Neural cell (in vitro differentiated cells): ENCODE measurements at places on chromosomes 1 and 21. TPM values are rescaled to one million over a fixed set of nuclear protein-coding genes. Genes with fewer than 3 reads are reported as not detected.

Gene MIXL1
- not detected in 2 replicates for polyA plus RNA-seq

Gene PIGR
- polyA plus RNA-seq = not detected in 2 replicates

Gene CHIT1
- polyA plus RNA-seq = not detected in 2 replicates

Gene OR2L13
- polyA plus RNA-seq = 1.2 TPM in 1 of 2 replicates, not detected in the other

Gene TMPRSS15
- 0.18 and 0.50 TPM in 2 replicates for polyA plus RNA-seq

Gene PLCH2
- 5.7 and 6.6 TPM in 2 replicates for polyA plus RNA-seq

Gene CCDC17
- 0.34 and 1.1 TPM in 2 replicates for polyA plus RNA-seq

Gene C1orf94
- polyA plus RNA-seq = 0.72 TPM in 1 of 2 replicates, not detected in the other

Gene TSSK3
- not detected in 2 replicates for polyA plus RNA-seq

Gene TLR5
- polyA plus RNA-seq = not detected in 2 replicates

Gene MAP3K21
- 3.7 and 5.1 TPM in 2 replicates for polyA plus RNA-seq

Gene MXRA8
- polyA plus RNA-seq = 0.92 and 1.7 TPM in 2 replicates

Gene LHX4
- not detected in 2 replicates for polyA plus RNA-seq

Gene FCAMR
- polyA plus RNA-seq = not detected in 2 replicates

Gene LAPTM5
- polyA plus RNA-seq = 0.12 TPM in 1 of 2 replicates, not detected in the other

Gene CA6
- not detected in 2 replicates for polyA plus RNA-seq

Gene PPT1
- 58.1 and 64.6 TPM in 2 replicates for polyA plus RNA-seq

Gene PLA2G2D
- not detected in 2 replicates for polyA plus RNA-seq

Gene PIK3C2B
- 23.7 and 28.7 TPM in 2 replicates for polyA plus RNA-seq

Gene SPRTN
- 11.8 and 17.3 TPM in 2 replicates for polyA plus RNA-seq

Gene ALG14
- 2.6 and 3.0 TPM in 2 replicates for polyA plus RNA-seq

Gene KIF26B
- 6.3 and 7.2 TPM in 2 replicates for polyA plus RNA-seq

Gene G0S2
- 0.33 TPM in 1 of 2 replicates, not detected in the other for polyA plus RNA-seq

Gene TNFRSF9
- polyA plus RNA-seq = 0.38 TPM in 1 of 2 replicates, not detected in the other

Gene YOD1
- 9.3 and 9.9 TPM in 2 replicates for polyA plus RNA-seq

Gene CLCA4
- not detected in 2 replicates for polyA plus RNA-seq

Gene S100A11
- polyA plus RNA-seq = not detected in 2 replicates

Gene S1PR1
- 0.44 TPM in 1 of 2 replicates, not detected in the other for polyA plus RNA-seq

Gene ZFP69
- polyA plus RNA-seq = 11.6 and 12.3 TPM in 2 replicates

Gene DENND2D
- polyA plus RNA-seq = not detected in 2 replicates

Gene DUSP23
- 3.7 and 5.4 TPM in 2 replicates for polyA plus RNA-seq

Gene C8B
- 0.50 TPM in 1 of 2 replicates, not detected in the other for polyA plus RNA-seq

Gene SPRR2F
- not detected in 2 replicates for polyA plus RNA-seq

Gene IQGAP3
- 0.32 TPM in 1 of 2 replicates, not detected in the other for polyA plus RNA-seq

Gene AKR7A3
- polyA plus RNA-seq = 2.9 and 5.1 TPM in 2 replicates
